HT1080 (cell line): ENCODE measurements at places on chromosomes 2 and 18.

- no peak for DNase-seq
These were observed 1.3 kb downstream of the ERICH2 start for GRCh38 chr2:170771421-170771937.

GRCh38 chr18:57794951-57795728, 8.0 kb downstream of the ATP8B1 start:
- peak; percentile 42 for DNase-seq

DNA sequence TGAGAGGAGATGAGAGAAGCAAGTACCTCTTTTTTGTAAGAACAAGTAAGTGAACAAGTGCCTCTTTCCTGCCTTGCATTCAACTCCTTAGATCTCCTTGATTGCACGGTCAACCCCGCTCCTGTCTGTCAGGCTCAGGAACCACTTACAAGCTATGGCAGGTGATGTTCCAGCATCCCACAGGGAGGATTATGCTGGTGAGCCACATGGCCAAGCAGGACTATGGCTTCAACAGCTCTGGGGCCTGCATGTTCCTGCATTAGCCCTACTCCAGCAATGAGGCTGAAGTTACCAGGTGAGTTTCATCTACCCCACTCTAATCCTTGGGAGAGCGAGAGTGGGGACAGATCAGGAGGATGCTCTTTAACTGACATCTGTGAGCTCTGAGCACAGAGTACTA, 29.5 kb downstream of the TTC32 start:
- no peak for DNase-seq

- no peak for DNase-seq
These were observed 468.0 kb upstream of the PKDCC start for GRCh38 chr2:41579806-41580205.
